Sigmoid colon (tissue), 7 donors: ENCODE measurements at places on chromosomes 7 and 10. TPM values are rescaled to one million over a fixed set of nuclear protein-coding genes. Genes with fewer than 3 reads are reported as not detected.

- H3K4me3 ChIP-seq: peak within 1 kb of the TSS; percentile 92
- peaks cover 29% of the 10 kb centered on the region for H3K4me1 ChIP-seq
- no peaks in the 10 kb centered on the region for H3K27me3 ChIP-seq
- H3K36me3 ChIP-seq: no peaks in the 10 kb centered on the region
Measured at GRCh38 chr10:102714621-102715455, at the start of gene SFXN2. Gene SFXN2 (plus strand): TSS chr10:102714636. CDS start chr10:102726637, 12,001 bp downstream.

DNA sequence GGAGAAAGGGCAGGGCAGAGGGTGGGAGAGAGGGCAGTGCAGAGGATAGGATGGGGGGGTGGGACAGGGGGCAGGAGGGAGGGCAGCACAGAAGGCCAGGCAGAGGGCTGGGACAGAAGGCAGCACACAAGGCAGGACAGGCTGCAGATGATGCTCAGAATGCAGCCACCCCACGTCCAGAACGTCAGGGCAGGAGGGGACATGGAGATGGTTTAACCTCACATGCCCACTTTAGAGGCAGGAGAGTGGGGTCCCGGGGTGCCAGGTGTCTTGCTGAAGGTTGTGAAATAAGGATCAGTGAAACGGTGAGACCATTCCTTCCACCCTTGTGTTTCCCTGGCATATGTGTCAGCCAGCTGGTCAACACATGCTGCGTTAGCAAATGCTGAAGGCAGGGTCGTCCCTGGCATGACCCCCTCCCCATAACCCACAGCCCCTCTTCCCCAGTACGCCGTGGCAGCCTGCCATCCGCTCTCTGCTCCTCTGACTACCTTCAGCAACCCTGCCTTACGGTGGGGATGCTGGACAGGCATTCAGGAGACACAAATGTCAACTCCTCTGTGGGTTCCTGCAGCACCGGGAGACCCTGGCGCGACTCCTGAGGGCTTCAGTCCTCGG is 592.1 kb downstream of the DNAJB6 start:
- no peaks in the 10 kb centered on the region for H3K27me3 ChIP-seq
- H3K27ac ChIP-seq: no peak overlapping the region
- H3K36me3 ChIP-seq: no peaks in the 10 kb centered on the region
- no peak overlapping the region for H3K4me3 ChIP-seq

P4HA1 gene
- 19.3 TPM for total RNA-seq

- H3K4me1 ChIP-seq: no peaks in the 10 kb centered on the region
- H3K27me3 ChIP-seq: no peaks in the 10 kb centered on the region
- H3K36me3 ChIP-seq: peaks cover 33% of the 10 kb centered on the region
Measured at GRCh38 chr7:731440-732085, 4.5 kb upstream of the PRKAR1B start.
